ENCODE measurements at places on chromosomes 13 and 19. TPM values are rescaled to one million over a fixed set of nuclear protein-coding genes. Genes with fewer than 3 reads are reported as not detected.

DNA sequence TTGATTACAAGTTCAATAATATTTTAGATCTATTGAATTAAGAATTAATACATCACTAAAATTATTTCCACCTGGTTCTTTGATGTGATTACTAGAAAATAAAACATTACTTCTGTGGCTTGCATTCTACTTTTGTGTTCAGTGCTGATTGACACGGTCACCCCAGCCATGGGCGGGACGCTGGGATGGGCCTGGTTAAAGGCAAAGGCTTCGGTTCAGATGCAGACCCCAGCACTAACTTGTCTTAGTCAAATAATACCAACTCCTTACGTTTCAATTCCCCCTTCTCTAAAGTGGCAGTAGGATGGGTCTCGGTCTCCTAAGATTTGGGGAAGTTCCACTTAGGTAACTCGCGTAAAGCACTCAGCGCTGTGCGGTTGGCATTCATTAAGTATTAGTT, 144.9 kb downstream of the URI1 start:
- H3K4me1 ChIP-seq: no peaks in the 10 kb centered on the region
- H3K36me3 ChIP-seq: no peaks in the 10 kb centered on the region
- DNase-seq: no peak
- H3K4me3 ChIP-seq: no peak overlapping the region
- H3K27ac ChIP-seq: no peak overlapping the region

DNA sequence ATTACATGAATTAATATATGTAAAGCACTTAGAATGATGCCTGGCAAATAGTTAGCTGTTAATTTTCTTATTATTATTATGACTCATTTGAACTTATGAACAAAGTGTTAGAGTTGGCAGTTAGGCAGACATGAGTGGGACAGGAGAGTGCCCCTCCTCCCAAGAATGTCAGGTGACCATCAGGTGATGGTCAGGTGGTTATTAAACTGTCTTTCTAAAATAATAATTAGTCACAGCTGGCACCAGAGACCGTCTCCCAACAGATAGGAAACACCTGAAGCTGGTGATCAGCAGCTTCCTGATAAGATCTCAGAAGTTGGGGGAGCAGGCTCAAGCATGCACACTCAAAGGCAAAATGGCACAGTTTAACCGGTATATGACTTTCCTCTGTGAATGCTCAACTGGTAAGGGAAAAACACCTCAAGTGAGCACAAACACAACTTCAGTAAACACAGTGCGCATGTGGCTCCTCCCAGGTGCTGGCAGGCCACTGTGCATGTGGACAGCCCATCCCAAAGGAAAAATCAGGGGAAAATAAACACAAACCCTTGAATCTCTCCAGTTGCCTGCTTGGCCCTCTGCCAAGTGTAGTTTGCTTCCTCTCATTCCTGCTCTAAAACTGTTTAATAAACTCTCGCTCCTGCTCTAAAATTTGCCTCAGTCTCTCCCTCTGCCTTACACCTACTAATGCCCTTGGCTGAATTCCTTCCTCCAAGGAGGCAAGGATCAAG, 54.0 kb downstream of the FLT1 start:
- no peak for DNase-seq
- no peaks in the 10 kb centered on the region for H3K27me3 ChIP-seq
- no peak overlapping the region for H3K27ac ChIP-seq
- no peaks in the 10 kb centered on the region for H3K4me1 ChIP-seq
- H3K36me3 ChIP-seq: no peaks in the 10 kb centered on the region

DNA sequence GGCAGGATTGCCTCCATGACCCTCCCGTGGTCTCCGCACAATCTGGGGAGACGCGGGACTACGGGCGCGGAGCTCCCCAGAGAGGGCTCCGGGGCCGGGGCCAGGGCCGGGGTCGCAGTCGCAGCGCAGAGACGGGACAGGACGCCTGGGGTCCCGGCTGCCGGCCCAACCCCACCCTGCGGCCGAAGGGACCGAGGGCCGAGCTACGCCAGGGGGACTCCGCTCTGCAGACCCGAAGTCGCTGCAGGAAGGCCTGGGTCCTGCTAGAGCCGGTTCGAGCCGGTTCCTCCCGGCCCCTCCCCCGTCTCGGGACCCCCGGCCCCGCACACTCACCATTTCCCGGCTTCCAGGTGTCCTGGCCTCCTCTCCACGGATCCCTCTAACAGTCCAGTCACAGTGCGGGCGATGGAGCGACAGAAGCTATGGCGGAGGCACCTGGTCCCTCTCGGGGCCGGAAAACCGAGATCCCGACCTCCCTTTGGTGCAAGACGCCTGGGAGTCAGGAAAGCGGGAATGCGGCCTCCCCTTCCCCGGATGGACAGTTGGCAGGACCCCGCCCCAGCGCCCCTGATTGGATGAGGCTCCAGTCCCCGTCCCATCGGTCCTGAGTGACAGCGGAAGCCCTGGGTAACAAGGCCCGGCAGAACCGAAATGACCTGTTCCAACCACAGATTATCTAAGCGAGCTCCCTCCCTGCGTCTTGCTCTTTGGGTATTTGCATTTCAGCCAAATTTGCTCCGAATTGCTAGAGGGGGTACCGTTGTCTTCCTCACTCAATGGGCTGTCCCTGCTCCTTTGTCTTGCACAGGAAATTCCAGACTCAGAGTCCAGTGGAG, at the start of gene ZNF625:
ZNF625 (minus strand) TSS at position 512 of the 836 bp plus-strand sequence; CDS start at position 336, 176 bp downstream.
- peak within 1 kb of the TSS; percentile 84 for H3K4me3 ChIP-seq
- peaks cover 23% of the 10 kb centered on the region for H3K4me1 ChIP-seq
- H3K27ac ChIP-seq: peak within 1 kb of the TSS; percentile 85
- H3K27me3 ChIP-seq: no peaks in the 10 kb centered on the region
- H3K36me3 ChIP-seq: no peaks in the 10 kb centered on the region
- DNase-seq: peak; percentile 94

DNA sequence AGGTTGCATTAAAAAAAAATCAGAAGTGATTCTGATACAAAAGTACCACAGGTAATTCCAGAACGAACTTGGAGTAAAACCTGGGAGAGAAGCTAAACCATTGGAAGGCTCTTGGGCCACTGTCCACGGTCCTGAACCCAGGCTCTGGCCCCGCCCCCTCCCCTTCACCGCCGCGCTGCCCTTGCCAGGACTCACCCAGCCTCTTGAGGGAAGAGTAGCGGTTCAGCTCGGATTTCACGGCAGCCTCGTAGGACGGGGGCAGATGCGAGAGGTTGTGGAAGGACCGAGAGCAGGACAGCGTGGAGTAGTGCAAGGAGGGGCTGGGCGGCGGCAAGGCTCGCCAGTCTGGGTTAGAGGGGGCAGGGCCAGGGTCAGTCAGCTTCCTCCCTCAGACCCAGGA, 5.7 kb downstream of the SHISA7 start:
- no peak overlapping the region for H3K27ac ChIP-seq
- H3K4me3 ChIP-seq: no peak overlapping the region
- H3K36me3 ChIP-seq: no peaks in the 10 kb centered on the region
- H3K27me3 ChIP-seq: peaks cover 89% of the 10 kb centered on the region
- DNase-seq: no peak

Gene GRIK5
- 8.4 TPM for total RNA-seq
